Ecto neural progenitor cell (in vitro differentiated cells): ENCODE measurements at places on chromosomes 7 and 10.

- no peak for DNase-seq
Measured at GRCh38 chr7:147937428-147937827, 653.1 kb upstream of the C7orf33 start.

DNA sequence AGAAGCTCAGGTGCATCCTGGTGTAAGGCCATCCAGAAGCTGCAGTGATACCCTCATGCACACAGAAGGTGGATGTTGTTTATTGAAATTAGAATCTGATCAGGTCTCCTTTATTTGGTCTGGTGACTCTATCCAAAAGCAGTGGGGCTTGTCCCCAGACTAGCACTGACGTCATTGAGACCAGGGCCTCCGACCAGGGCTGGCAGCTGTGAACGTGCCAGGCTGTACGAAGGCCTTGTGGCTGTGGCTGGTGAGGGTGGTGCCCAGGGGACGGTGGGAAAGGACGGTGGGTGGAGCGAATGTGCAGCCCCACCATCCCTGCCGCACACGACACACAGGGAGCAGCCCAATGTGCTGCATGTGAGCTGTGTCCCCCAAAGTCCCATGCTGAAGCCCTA lies 160.0 kb downstream of the ADARB2 start:
- no peak for DNase-seq

GRCh38 chr10:2836921-2837662 lies 230.3 kb upstream of the PFKP start:
- DNase-seq: no peak

DNA sequence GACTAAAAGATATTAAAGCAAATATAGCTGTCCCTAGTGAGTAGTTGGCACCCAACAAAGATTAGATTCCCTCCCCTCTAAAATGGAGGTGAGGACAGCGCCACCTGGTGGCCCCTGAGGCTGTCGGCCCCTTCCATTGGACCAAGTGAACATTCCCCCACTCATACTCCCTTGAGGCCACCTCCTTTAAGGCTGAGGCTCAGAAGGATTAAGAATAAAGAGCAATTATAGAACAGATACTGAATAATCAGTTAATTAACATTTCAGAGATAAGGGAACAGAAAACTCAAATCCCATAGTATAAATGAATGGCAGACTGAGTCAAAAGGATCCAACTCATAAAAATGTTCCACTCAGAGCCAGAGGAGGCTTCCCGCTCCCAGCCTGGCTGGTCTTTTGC lies 130.4 kb upstream of the GHITM start:
- DNase-seq: peak; percentile 56

DNA sequence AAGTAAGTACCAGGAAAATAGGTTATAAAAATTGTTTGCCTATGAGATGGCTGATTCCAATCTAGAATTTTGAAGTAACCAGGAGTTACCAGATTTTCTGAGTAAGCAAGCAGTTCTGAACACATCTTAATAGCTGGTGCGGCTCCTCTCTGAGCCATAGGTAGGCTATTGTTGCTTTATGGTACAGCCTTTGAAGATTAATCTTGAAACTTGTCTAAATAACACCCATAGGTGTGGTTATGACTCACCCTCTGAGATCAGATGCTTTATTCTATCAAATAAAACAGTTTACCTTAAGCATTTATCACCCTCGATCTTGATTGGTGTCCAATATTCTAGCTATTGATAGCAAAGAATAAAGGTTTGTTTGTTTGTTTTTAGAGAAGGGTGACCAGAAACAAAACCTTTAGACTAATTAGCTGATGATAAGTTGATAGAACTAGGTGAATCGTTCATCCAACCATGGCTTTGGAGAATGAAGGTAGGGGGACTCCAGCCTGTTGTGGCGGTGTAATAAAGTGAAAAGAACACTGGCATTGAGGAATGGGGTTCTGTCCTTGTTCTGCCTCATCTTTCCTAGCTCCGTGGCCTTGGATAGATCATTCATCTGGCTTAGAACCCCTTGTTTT lies 72.2 kb downstream of the VTI1A start:
- no peak for DNase-seq

- no peak for DNase-seq
Measured at GRCh38 chr10:74925291-74925690, 98.9 kb downstream of the KAT6B start.

- DNase-seq: no peak
Measured at GRCh38 chr7:149448961-149449360, 11.9 kb downstream of the ZNF777 start.

GRCh38 chr10:60967260-60967659 lies 23.3 kb upstream of the RHOBTB1 start:
- no peak for DNase-seq

GRCh38 chr7:124943472-124943871 lies 13.8 kb upstream of the POT1 start:
- DNase-seq: no peak
